ENCODE measurements at places on chromosomes 4 and X.

DNA sequence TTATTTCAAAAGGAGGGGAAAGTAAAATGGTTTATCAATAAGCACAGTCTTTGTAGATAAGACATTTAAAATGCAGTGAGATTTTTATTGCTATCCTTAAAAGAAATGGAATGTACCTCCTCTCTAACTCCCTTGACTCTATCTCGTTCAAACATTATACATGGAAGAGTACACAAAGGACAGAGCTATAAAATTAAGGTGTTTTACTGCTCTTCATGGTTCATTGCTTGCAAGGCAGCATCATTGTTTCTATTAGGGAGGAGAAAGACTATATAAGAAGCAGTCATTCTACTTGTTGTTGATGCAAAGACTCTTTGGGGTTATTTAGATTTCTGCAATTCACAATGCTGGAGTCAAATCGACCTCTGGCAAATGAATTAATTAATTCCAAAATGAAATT lies 380.2 kb upstream of the NDST3 start:
- no peak for DNase-seq
- H3K4me3 ChIP-seq: no peak overlapping the region
- H3K27me3 ChIP-seq: no peaks in the 10 kb centered on the region
- H3K4me1 ChIP-seq: no peaks in the 10 kb centered on the region
- no peaks in the 10 kb centered on the region for H3K36me3 ChIP-seq

GRCh38 chrX:94600077-94600476 lies 926.1 kb downstream of the FAM133A start:
- no peaks in the 10 kb centered on the region for H3K4me1 ChIP-seq
- no peaks in the 10 kb centered on the region for H3K36me3 ChIP-seq
- no peak for DNase-seq

GRCh38 chrX:1466971-1467561 lies 14.4 kb upstream of the ASMTL start:
- peaks cover 51% of the 10 kb centered on the region for H3K36me3 ChIP-seq
- no peaks in the 10 kb centered on the region for H3K27me3 ChIP-seq
- peaks cover 83% of the 10 kb centered on the region for H3K4me1 ChIP-seq
- H3K27ac ChIP-seq: peak overlapping the region; percentile 66

GRCh38 chr4:1402516-1403091 lies 3.6 kb downstream of the NKX1-1 start:
- peak; percentile 39 for DNase-seq
- H3K36me3 ChIP-seq: no peaks in the 10 kb centered on the region
- no peak overlapping the region for H3K27ac ChIP-seq
- peaks cover 21% of the 10 kb centered on the region for H3K27me3 ChIP-seq
- H3K4me1 ChIP-seq: peaks cover 2% of the 10 kb centered on the region

- H3K4me1 ChIP-seq: no peaks in the 10 kb centered on the region
- no peak overlapping the region for H3K4me3 ChIP-seq
- no peak overlapping the region for H3K27ac ChIP-seq
- H3K27me3 ChIP-seq: no peaks in the 10 kb centered on the region
- peak; percentile 30 for DNase-seq
These were observed 34.1 kb downstream of the SORCS2 start for GRCh38 chr4:7226439-7226838.

- peaks cover 44% of the 10 kb centered on the region for H3K4me1 ChIP-seq
- no peaks in the 10 kb centered on the region for H3K27me3 ChIP-seq
- H3K27ac ChIP-seq: no peak overlapping the region
These were observed 13.6 kb downstream of the HTRA3 start for GRCh38 chr4:8283161-8283560.

GRCh38 chr4:180932370-180933001 lies 1310.7 kb upstream of the TENM3 start:
- no peak for DNase-seq
- no peak overlapping the region for H3K4me3 ChIP-seq
- no peaks in the 10 kb centered on the region for H3K4me1 ChIP-seq
- H3K36me3 ChIP-seq: no peaks in the 10 kb centered on the region

- no peaks in the 10 kb centered on the region for H3K36me3 ChIP-seq
- no peak for DNase-seq
- H3K4me3 ChIP-seq: no peak overlapping the region
- H3K27ac ChIP-seq: no peak overlapping the region
- no peaks in the 10 kb centered on the region for H3K27me3 ChIP-seq
These were observed 76.3 kb upstream of the STIM2 start for GRCh38 chr4:26784207-26784865.

GRCh38 chr4:149831656-149832208 lies 16.1 kb upstream of the IQCM start:
- no peak for DNase-seq
- no peaks in the 10 kb centered on the region for H3K36me3 ChIP-seq
- no peak overlapping the region for H3K4me3 ChIP-seq
- H3K27me3 ChIP-seq: no peaks in the 10 kb centered on the region

- H3K27ac ChIP-seq: no peak overlapping the region
- H3K4me1 ChIP-seq: no peaks in the 10 kb centered on the region
- no peak for DNase-seq
- no peak overlapping the region for H3K4me3 ChIP-seq
- no peaks in the 10 kb centered on the region for H3K36me3 ChIP-seq
- H3K27me3 ChIP-seq: no peaks in the 10 kb centered on the region
These were observed 30.5 kb downstream of the CXCL8 start for GRCh38 chr4:73770917-73771316.
